ENCODE measurements at places on chromosomes 12 and 14.

DNA sequence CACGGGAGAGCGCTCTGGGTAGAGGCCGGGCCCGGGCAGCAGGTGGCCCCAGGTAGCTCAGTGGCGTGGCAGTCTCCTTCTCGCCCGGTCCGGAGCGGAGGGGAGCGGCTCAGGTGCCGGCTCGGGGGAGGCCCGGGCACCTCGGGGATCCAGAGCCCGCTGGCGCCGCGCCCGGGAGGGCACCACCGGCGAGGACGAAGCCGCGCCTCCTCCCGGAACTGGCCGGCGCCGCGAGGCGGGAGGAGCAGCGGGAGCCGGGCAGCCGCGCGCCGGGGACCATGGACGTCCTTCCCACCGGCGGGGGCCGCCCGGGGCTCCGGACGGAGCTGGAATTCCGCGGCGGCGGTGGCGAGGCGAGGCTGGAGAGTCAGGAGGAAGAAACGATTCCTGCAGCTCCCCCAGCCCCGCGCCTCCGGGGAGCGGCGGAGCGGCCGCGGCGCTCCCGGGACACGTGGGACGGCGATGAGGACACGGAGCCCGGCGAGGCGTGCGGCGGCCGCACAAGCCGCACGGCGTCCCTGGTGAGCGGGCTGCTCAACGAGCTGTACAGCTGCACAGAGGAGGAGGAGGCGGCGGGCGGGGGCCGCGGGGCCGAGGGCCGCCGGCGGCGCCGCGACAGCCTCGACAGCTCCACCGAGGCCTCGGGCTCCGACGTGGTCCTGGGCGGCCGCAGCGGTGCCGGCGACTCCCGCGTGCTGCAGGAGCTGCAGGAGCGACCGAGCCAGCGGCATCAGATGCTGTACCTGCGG lies 21.5 kb upstream of the GNS start:
- DNase-seq = peak; percentile 11

GRCh38 chr12:101021911-101022388 lies 188.1 kb downstream of the SLC5A8 start:
- peak; percentile 47 for DNase-seq

DNA sequence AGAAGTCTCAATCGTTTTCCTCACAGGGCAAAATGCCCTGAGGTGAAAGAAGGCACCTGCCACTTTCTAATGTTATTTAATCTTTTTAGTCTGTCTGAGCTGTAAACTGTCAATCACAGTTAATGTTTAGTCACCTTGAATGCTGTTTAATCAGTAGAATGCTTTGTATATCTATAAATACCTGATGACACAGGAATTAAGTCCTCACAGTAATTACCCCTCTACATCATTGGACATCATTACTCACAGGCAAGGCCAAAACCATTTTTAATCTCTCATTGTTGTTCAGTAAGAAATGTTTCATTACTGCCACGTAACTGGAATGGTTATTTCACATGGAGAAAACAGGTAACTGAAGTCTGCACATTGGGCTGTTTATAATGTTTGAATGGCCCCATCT lies 178.8 kb downstream of the EXOC5 start:
- DNase-seq = no peak

- peak; percentile 52 for DNase-seq
Measured at GRCh38 chr14:65117769-65118745, 15.7 kb upstream of the MAX start.

GRCh38 chr14:92582706-92583452 lies 69.3 kb downstream of the RIN3 start:
- no peak for DNase-seq

GRCh38 chr14:24390701-24391468 lies 7.9 kb upstream of the NYNRIN start:
- DNase-seq = no peak

DNA sequence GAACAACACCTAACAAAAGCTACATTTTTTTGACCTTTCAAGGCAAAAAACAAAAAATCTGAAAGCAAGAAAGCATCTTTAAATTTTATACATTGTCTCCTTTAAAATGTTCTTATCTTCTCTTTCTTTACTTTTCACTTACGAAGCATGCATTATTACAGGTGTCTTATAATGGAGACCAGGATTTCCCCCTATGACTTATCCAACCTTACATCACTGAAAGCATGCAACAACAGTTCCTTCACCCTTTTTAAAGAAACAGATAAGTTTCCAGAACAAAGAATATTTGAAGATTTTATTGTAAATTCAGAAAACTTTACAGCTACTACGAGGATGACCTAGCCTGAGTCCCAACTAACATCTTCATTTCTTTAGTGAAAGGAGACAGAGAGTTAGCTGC lies 277.2 kb downstream of the AKAP6 start:
- no peak for DNase-seq

DNA sequence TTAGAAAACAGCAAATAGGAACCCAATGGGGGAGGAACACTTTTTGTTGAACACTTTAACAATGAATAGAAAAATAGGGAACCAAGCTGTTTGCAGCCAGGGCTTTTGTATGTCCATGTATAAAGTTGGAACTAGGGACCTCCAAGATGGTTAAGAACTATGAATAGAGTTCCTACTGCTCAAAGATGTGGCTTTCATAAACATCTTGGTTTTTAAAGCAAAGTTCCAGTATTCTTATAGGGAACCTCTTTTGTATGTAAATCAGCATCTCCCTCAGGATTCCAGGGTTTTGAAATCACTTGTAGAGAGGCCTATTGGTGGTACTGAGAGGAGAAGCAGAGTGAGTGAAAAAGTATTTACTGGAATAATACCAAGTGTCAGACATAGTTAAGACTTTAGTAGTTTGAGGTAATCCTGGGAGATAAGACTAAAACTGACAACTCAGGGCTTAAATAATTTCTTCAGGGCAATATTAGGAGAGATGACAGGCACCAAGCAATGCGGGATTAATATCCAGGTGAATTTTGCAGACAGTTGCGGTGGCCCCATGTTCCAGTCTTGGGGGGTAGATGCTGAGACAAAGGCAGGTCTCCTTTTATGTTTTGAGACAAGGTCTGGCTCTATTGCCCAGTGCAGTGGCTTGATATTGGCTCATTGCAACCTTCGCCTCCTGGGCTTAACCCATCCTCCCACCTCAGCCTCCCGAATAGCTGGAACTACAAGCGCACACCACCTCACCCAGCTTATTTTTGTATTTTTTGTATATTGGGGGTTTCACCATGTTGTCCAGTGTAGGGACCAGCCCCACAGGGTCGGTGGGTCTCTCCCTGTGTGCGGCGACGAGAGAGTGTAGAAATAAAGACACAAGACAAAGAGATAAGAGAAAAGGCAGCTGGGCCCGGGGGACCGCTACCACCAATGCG lies 10.4 kb upstream of the EID3 start:
- DNase-seq = no peak

- no peak for DNase-seq
Measured at GRCh38 chr14:22872833-22873520, 1.4 kb downstream of the LRP10 start.

DNA sequence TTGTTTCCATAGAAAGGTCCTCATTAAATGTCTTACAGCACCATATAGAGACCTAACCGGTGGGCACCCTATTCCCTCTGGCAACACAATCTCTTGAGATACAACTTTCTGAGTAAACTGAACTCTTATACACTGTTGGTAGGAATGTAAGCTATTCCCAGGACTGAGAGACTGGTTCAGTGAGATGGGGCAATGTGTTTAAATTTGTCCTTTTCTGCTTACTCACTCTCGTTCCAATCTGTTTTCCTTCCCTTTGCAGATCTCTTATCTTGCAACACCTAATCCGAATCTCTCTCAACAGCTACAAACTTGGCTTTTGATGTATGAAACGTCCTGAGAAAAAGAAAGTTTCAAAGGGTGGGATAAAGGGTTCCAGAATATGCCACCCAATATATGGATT lies 26.1 kb upstream of the ETV6 start:
- no peak for DNase-seq

GRCh38 chr14:59057551-59057950 lies 130.9 kb upstream of the DAAM1 start:
- DNase-seq = no peak

DNA sequence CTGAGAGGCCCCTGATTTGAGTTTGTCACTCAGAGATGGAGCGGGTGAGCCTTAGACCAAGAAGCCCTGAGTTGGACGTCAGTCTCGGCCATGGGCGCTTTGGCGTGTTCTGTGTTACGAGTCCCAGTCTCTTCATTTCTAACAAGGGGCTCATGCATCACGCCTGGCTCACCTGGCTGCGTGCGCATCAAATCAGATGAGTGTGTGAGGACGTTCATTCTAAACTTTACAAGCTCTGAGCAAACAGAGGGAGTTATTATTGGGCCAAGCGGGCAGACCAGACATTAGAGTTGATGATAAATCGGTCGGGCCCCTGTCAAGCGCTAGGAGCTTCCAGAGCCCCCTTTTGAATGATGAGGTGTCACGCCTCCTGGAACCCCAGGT lies 117.2 kb downstream of the CALM1 start:
- DNase-seq = no peak

DNA sequence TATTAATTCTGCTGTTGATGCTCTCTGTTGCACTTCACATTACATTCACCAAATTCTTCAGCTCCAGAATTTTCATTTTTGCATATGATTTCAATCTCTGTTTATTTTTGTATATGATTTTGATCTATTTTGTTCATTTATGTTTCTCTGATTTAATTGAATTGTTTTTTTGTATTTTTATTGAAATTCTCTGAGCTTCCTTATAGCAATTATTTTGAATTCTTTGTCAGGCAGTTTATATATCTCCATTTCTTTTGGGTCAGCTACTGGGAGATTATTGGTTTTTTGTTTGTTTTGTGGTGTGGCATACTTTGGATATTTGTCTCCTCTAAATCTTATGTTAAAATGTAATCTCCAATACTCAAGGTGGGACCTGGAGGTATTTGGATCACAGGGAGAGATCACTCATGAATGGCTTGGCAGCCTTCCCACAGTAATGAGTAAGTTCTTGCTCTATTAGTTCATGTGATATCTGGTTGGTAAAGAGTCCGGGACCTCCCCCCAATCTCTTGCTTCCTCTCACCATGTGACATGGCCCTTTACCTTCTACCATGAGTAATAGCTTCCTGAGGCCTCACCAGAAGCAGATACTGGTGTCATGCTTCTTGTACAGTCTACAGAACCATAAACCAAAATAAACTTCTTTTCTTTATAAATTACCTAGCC lies 8.7 kb upstream of the TCL1A start:
- no peak for DNase-seq

DNA sequence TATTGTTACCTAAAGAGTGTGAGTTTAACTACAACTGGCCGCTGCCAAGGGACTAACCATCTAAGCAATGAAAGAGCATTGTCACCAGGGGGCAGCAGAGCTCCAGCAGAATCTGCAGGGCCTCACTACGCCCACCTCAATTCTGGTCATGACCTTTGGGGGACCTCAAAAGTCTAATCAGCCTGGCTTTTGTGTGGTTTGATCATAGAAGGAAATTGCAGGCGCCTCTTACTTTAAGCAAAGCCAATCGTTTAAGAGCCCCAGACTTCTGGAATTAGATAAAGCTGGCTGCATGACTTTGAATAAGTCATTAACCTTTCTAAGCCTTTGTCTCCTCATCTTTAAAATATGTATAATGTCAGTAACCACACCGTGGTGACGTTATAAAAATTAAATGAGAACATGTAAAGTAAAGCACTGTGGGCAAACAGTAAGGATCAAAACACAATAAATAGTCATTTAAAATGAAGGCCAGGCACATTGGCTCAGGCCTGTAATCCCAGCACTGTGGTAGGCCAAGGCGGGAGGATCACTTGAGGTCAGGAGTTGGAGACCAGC lies 58.6 kb downstream of the TBX3 start:
- peak; percentile 58 for DNase-seq

GRCh38 chr14:103855734-103856095 lies 8.3 kb upstream of the PPP1R13B start:
- DNase-seq = no peak

- peak; percentile 60 for DNase-seq
Measured at GRCh38 chr12:115998119-115998633, 279.3 kb downstream of the MED13L start.

DNA sequence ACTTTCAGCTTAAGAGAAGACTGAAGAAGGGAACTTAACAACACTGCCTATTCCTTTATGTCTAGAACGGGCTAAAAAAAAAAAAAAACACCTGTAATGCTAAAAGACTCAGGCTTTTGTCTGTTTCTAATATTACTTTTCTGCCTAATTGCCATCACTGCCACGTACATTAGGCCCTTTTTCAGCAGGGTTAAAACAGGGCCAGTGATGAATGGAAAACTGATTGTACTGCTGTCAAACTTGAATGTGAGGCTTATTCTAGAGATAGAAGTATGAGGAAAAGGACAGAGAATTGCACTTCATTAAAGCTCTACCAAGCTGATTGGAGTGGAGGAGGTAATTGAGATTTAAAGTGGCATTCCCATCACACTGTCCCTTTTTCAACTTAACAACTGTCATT lies 535.8 kb downstream of the PRKD1 start:
- no peak for DNase-seq

DNA sequence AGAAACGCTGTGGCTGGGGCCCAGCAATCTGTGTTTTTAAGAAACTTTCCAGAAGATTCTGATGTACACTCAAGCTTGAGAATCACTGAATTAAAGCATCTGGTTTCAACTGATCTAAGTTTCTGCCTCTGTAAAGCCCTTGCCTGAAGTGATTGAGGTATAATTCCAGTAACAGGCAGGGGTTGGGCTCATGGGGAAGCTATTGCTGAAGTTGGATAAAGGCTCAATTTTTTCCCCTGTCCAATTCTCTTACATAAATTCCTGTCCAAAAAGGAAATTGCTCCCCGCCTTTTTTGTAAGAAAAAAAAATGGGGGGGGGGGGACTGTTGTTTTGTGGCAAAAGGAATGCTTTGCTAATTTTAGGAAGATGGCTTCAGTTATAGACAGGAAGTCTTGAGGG lies 337.4 kb downstream of the NUAK1 start:
- no peak for DNase-seq

- DNase-seq = peak; percentile 11
Measured at GRCh38 chr12:42217656-42218055, 20.4 kb downstream of the YAF2 start.

GRCh38 chr14:61140271-61140670 lies 140.9 kb downstream of the TMEM30B start:
- DNase-seq = no peak

- no peak for DNase-seq
Measured at GRCh38 chr14:88683119-88683518, 109.6 kb downstream of the EML5 start.

- DNase-seq = no peak
Measured at GRCh38 chr14:99689266-99690236, 5.5 kb downstream of the CYP46A1 start.

- DNase-seq = no peak
Measured at GRCh38 chr14:105015242-105015641, 5.6 kb downstream of the CDCA4 start.

GRCh38 chr12:39620659-39621658 lies 1.4 kb upstream of the ABCD2 start:
- no peak for DNase-seq

- no peak for DNase-seq
Measured at GRCh38 chr12:46459861-46460545, 87.4 kb upstream of the SLC38A2 start.

- DNase-seq = no peak
Measured at GRCh38 chr12:120061575-120062214, 54.9 kb downstream of the RAB35 start.

GRCh38 chr14:101627915-101628262 lies 66.6 kb downstream of the DIO3 start:
- no peak for DNase-seq

GRCh38 chr14:75147423-75148071 lies 20.7 kb upstream of the NEK9 start:
- peak; percentile 96 for DNase-seq

- DNase-seq = peak; percentile 38
Measured at GRCh38 chr14:39469094-39469710, 37.0 kb upstream of the FBXO33 start.
